ENCODE measurements at places on chromosomes 12 and 14.

DNA sequence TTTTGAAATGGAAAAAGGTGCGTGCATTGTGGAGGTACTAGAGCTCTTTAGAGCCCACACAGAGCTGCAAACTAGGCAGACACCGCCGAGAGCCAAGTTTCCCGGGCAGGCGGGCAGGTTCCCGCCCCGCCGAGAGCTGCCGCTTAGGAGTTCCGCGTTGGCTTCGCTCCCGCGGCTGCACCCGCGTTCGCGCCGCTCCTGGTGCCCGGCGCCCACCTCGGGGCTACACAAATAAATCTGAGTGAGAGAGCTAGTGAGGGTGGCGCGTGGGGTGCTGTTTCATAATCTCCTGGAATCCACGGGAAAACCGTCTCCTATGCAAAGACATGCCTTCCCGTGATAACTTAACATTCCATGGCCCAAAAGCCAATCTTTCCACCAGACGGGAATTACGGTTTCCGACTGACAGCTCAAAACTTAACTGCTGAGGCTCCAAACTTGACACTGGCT is 645 bp downstream of the KITLG start:
- DNase-seq: no peak

GRCh38 chr12:113320401-113320800 is 14.5 kb downstream of the SLC8B1 start:
- DNase-seq: no peak

- DNase-seq: no peak
These were observed 80.8 kb downstream of the BHLHE41 start for GRCh38 chr12:26044007-26044394.

DNA sequence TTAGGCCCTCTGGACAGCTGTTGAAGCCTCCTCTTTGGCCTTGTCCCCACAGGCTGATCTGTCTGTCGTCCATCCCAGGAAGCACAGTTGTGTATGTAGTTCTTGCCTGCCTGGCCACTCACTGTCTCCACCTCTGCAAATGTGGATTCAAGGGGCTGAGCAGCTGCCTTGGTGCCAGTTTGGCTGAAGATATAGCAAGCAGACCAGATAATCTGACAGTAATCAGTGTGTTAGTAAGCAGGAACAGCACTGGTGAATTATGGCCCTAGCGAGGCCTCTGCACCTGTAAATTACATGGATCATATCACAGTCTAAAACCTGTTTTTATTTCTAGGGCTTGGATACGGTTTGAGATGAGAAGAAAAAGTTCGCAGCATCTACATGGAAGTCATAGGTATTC is 282.5 kb upstream of the NOS1 start:
- DNase-seq: no peak

GRCh38 chr12:45543887-45544286 is 185.6 kb upstream of the ARID2 start:
- peak; percentile 49 for DNase-seq

- no peak for DNase-seq
These were observed 14.0 kb upstream of the PTGDR start for GRCh38 chr14:52253503-52253902.

DNA sequence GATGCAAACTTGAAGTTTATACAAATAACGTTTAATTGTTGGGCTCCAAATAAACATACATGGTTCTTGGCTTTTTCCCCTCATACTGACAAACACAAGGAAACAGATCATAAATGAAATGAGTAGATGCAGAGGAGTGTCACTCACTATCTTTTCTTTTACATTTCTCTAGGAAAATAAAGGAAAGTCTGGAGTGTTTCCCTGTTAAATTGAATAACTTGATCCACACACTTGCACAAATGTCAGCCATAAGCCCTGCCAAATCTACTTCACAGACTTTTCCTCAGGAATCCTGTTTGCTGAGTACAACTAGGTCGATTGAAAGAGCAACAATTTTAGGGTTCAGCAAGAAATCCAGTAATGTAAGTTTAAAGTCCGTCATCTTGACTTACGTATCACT is 175.3 kb downstream of the PLCZ1 start:
- no peak for DNase-seq

- DNase-seq: no peak
These were observed 85.4 kb downstream of the PTCSC3 start for GRCh38 chr14:36091096-36091495.

DNA sequence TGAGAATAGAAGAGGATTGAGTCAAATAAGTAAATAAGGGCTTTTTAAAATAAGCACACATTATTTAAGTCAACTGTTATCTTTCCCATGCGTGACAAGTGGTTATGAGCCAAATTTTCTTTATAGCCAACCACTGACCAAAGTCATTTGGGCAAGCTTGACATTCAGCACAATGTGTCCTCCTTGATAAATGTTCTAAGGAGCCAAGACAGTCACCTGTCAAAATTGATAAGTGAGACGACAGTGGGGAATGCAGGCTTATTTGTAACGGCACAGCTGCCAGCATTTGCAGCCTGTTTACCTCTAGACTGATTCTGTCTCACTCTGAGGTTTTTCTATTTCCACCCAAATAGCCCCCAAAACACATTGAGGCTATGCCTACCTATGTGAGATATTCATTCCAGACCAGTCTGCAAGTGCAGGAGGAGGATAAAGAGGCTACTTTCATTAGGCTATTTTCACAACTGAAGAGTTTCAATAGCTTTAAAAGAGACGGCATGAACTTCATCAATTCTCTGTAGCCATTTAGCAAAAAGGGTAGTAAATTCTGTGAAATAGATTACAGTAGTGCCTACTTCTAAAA is 339.5 kb downstream of the PDZRN4 start:
- no peak for DNase-seq

DNA sequence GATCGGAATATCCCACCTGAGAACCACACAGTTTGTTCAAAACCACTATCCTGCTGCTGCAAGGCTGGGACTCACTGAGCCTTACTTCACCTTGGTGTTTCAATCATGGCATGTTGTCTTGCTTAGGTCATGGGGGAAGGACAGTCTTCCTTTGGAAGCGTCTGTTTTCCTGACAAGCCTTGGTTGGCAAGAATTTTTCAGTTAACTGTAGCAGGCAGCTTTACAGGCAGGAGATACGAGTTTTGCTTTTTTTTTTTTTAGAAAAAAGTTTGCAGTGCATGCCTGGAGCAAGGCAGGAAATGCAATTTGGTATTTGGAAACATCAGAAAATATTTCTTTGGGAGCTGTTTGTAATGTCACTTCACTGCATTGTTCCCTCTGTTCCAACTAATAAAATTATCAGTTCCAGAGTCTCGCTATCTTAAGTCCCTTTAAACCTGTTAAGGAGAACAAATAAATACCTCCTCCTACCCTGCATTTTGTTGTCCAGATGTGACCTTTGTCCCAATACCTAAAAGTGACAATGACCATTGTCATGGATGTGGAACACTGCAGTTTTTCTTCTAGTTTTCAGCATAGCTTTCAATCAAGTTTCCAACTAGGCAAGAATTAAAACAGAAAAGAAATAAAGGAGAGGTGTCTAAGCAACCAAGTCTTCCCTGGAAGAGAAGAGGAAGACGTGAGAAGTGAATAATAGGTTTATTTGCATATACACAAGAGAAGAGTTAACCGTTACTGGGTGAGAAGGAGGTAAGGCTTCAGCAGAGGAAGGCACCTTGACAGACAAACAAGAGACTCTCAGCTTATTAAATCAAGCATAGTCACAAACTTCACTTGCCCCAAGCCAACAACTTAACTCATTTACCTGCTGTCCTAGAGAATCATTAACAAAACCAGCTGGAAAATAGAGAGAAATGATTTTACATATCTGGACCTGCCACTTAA is 71.4 kb upstream of the ACTN1 start:
- no peak for DNase-seq

- DNase-seq: no peak
These were observed 14.0 kb upstream of the GPR33 start for GRCh38 chr14:31501870-31502269.

DNA sequence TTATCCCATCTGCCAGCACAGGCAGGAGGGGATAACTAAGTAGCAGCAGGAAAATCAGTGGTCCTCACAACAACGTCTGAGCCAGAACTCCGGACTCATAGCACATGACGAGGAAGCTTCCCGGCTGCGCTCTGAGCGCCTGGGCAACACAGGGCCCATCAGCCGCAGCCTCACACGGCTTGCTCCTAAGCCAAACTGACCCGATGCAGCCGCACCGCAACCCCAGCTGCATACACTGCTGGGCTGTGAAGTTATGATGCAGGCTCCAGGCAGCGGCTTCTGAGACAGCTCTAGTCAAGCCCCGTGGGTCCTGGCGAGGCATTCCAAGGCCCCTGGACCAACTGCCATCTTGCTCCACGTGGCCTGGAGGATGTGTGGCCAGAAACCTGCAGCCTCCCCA is 28.1 kb downstream of the ZFYVE21 start:
- DNase-seq: no peak

DNA sequence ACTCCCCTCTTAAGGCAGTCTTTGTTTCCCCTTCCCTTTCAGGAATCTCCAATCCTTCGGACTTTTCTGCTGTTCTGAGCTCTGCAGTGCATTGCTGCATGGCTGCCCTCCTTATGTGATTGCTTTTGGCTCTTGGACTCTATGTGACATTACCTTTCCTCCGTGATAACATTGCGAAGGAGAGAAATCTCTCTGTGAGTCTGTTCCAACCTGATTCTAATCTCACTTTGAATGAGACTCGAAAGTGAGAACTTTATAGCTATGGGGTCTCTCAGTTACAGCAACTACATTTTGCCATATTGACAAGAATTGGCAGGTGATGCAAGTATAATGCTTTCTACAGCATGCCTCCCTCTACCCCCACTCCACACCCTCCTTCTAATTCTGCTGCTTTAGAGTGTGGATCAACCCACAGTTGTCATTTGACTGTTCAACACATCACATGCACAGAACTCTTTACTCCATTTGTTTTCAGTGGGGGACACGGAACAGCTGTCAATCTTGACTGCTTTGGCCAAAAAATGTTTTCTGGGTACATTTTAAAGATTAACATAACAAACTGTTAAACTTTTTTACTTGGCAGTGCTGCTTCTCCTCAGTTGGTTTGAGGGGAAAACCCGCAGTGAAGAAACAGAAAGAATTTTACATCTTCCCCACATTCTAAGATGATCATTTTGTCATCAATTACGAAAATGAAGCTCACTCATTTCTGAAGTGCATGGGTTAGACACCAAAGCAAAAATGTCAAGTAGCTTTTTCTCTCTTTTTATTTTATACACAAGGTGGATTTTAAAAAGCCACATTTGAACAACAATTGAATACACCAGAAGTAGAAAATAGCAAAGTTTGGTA is 125.5 kb upstream of the RMST start:
- DNase-seq: no peak

DNA sequence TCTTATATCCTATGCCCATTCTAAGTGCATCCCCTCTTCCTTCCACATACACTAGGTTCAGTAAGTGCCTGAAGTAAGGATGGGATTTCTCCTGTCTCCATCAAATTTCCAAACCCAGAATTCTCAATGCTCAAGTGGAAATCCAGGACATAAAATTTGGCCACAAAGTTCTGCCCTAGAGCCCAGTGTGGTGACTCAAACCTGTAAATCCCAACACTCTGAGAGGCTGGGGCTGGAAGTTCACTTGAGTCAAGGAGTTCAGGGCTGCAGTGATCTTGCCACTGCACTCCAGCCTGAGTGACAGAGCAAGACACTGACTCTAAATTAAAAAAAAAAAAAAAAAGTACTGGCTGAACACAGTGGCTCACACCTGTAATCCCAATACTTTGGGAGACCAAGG is 4.5 kb upstream of the ARF3 start:
- DNase-seq: no peak

DNA sequence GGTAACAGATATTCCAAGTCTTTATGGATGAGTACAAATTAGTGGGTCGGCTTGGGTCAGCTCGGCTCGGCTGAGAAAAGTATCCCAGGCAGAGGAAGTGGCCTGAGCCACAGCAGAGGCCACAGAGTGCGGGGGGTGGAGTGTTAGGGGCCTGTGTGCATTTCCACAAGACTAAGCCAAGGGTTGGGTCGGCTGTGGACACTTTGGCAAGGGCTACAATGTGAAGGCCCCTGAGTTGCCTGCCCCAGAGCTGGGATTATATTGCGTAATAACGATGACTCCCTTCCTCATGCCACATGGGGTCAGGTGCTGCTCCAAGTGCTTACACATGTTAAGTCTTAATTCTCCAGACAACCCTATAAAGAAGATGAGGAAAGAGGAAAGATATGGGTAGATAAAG is 11.4 kb downstream of the EVL start:
- DNase-seq: no peak

Data from stimulated activated naive CD8-positive, alpha-beta T cell treated with anti-CD3 and anti-CD28 coated beads, Interleukin-15, amount 100 ng/mL, for 72 hours (primary cell).